ENCODE measurements at places on chromosomes 11 and 22.
A peak's percentile ranks its signal among the peaks of the same experiment; 100 is the strongest.

DNA sequence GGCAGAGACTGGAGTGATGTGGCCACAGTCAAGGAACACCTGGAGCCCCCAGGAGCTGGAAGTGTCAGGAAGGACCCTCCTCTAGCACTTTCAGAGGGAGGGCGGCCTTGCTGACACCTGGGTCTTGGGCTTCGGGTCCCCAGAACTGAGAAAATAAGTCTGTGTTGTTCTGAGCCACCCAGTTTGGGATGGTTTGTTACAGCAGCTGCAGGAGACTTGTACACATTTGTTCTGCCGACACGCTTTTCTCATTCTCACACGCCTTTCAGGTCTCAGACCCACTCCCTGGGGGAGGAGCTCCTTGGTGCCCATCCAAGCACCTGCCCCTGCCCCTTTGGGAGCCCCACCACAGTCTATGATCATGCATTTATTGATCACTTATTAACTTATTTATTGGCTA is 47.2 kb upstream of the SMIM38 start:
- no peak for DNase-seq

DNA sequence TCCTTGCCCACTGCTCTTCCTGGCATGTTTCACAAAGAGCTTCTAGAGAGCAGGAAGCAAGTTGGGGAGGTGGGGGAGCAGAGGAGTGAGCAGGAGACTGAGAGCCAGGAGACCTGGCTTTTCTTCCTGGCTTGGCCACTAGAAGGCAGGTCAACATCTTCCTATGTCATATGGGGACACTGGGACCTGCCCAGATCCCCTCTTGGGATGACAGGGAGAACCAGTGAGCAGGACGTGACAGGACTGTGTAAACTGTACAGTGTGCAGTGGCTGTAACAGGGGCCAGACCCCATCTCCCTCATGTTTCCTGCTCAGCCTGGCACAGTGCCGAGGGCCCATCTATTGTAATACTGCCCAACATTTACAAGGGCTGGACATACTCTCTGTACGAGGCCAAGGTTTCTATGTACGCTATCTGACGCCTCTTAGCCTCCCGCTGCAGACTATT is 29.4 kb downstream of the GDPD5 start:
- DNase-seq, result no peak

DNA sequence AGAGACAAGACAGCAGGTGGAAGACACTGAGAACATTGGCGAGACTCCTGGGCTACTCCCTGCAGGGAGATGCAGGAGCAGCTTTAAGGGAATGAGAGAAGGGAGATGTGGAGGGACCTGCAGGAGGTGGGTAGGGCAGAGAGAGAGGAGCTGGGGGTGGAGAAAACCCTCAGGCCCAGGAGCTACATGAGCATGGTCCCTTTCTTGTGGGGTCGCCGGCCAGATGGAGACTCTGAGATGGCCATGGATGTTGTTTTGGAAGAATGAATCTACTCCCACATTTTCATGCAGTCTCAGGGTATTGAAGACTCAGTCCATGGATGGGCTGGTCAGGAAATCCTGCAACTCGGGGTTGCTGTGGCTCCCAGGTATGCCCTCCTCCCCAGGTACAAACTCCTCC is 1381.9 kb downstream of the TBC1D22A start:
- DNase-seq, result no peak

DNA sequence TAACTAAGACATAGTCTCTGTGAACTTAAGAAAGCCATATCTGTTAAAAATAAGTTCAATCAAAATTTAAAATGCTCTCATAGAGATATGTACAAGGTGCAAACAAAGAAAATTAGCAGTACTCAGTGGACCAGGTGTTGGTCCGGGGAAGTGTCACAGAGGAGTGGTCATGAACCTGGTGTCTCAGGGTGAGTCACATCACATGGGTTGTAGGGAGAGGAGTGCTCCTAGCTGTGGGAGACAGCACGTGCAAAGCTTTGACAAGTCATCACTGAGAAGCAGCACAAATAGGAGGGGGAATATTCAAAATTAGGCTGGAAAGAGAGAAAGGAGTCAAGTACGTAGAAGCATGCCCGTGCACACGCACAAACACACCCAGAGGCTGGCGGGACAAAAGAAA is 438.1 kb downstream of the NTM start:
- DNase-seq, result no peak

- DNase-seq, result no peak
These were observed 616.3 kb downstream of the FAM181B start for GRCh38 chr11:82117362-82117761.

DNA sequence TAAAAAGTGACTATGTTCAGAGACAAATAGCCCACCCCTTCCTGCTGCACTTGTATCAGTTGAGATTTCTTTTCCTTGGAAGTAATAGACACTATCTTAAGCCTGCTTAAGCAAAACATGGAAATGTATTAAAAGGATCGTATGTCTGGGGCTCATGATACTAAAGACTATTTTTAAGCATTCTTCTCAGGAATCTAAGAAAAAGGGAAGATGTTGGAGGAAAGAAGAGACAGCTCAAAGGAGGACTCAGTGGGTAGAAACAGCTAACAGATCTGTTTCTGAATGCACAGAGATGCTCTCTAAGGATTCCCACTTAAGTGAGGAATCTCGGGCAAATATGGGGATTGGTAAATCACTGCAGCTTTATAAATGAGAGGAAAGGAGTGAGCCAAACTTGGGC is 62.5 kb downstream of the FAM76B start:
- no peak for DNase-seq

GRCh38 chr11:27468209-27468994 is 4.2 kb downstream of the LGR4 start:
- DNase-seq, result no peak

DNA sequence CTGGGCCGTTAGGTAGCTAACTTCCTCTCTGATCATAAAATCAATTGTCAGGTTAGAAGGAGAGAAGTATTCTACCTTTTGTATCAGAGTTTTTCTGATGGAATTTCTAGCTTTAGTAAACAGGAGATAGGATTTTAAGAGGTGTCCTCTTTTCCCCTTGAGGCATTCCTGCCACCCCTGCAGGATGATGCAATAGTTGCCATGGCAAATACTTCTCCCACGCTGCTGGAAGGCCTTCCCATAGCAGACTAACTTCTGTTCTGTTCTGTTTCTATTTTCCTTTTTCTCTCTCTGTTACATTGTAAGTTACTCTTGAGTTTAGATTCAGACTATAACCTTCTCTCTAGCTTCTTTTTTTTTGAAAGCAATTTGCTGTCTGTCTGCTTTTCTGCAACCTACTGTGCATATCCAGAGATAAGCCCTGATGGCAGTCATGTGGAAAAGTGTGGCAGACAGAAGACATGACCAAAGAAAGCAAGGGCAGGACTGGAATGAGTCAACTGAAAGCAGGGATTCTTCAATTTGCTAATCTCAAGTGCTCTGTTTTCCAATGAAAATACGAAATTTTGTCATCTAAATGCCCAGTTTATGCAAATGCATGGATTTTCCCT is 679.1 kb downstream of the DLG2 start:
- DNase-seq, result no peak

- DNase-seq, result no peak
These were observed 43.3 kb upstream of the EP300 start for GRCh38 chr22:41048791-41049717.

DNA sequence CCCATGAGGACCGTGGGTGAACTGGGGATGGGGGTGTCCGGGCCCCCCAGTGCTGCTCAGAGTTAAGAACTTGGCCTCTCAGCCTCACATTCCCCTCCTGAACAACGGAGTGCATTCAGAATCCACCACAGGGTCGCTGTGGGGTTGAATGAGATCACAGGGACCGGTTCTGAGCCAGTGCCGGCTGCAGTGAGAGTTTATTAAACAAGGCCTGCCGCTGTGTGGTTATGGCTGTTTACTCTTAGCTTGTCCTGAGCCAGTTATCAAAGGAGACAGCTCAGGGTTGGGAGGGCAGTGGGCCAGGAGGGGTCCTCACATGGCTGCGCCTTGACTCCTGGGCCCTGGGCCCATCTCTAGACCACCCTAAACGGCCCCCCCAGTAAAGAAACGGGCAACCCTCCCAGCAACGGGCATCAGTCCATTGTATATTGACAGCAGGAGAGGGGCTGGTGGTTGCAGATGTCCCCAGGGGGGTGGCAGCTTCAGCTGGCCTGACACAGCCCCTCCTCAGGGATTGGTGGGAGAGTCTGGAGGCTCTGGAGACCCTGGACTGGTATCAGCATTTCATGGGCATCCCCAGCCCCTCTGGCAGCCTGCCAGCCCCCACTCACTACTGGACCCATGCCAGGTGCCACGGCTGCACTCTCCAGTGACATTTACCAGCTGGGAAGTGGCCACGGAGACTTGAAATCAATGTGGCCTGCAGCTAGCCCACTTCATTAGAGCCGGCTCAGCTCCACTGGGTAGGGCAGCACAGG is 15.1 kb upstream of the CABP7 start:
- DNase-seq, result no peak

DNA sequence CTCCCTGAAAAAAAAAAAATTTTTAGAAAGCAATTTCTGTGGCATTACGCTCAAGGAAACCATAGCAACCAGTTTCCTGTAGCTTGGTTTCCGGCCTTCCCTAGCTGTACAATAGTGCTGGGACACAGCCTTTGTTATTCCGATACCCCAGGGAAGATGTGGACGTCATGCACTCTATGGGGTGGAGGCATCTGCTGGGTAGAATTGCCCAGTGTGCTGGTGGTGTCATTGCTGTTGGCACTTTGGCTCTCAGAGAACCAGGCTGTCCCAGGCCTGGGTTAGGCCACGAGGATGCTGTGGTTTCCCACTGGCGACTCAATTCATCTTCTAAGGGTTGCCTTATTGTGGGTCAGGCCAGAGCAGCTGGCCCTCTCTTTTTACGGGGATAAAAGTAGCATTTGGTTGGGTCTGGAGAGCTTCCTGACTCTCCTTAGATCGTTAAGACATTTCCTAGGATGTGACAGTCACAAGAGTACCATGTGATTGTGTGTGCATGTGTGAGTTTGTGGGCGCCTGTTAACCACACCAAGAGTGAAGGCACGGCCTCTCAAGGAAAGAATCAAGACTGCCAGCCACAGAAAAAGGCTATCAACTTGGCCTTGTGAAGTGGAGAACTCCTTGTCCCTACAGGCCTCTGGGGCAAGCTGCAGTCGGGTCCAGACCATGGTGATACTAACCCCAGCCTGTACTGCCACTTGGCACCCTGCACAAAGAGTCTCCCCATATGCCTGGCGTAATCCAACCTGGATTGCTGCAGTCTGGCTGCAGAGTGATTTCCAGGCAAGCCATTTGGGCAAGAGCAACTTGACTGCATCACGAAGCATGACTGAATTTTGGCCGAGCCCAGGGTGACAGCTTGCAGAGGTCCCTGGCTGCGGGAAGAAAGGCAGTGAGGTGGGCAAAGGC is 35.9 kb upstream of the NAV2 start:
- DNase-seq, result no peak

DNA sequence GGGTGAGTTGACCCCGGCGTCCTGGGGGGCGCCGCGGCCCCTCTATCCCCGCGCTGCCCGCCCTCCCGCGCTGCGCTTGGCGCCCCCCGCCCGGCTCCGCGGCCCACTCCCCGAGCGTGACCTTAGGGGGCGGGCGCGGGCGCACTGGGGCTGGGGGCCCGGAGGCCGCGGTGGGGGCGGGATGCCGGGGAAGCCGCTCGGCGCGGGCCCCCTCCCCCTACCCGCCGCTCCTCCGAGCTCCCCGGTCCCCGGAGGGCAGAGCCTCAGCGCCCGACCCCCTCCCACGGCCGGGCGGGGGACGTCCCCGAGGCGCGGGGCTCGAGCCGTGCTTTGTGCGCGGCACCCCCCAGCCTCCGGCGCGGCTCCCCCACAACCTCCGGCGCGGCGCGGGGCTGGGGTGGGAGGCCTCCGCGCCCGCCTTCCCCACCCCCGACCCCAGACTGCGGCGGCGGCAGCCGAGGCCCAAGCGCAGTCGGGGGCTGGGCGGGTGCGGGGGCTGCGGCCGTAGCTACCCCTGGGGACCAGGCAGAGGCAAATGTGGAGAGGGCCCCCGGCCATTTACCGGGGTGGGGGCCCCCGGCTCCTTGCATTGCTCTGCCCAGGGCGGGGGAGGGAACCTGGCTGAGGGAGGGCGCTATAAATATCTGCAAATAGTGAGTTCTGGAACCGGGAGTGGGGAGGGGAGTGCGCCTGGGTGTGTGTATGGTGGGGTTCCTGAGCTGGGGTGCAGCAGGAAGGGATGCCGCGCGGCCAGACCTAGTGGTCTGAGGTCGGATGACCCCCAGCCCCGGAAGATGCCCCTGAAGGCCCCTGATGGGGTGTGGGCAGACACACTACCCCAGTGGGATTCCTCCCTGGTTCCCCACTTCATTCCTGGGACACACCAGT is 988 bp downstream of the MGAT3 start:
- DNase-seq, result no peak

DNA sequence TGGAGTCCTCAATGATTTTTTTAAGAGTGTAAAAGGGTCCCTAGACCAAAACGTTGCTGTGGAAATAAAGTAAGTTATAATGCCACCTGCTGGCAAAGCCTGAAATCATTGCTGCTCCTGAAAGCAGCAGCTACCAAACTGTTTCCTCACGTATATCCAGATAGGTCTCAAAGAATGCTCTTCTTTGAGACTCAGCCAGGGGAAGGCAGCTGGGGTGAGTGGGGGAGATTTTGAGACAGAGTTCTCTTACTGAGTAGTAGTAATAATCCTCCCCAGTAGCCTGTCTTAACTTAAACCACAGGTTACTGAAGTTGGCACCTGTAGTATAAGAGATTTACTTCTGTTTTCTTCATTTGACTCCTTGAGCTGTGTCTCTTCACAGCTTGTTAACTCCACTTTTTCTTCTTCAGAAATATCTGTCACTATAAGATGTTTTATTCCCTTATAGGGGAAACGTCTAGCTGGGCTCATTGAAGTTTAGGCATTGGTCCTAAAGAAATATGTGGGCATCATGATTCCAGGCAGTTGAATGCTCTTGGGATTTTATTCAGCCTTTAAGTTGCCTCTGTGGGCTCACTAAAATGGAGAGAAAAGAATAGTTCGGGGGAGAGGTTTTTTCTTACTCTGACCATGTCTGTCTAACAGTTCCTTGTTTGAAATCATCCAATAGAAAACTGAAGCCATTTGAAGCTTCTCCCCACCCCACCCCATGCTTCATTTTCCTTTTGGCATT is 77.9 kb downstream of the BTBD10 start:
- peak; percentile 32 for DNase-seq

DNA sequence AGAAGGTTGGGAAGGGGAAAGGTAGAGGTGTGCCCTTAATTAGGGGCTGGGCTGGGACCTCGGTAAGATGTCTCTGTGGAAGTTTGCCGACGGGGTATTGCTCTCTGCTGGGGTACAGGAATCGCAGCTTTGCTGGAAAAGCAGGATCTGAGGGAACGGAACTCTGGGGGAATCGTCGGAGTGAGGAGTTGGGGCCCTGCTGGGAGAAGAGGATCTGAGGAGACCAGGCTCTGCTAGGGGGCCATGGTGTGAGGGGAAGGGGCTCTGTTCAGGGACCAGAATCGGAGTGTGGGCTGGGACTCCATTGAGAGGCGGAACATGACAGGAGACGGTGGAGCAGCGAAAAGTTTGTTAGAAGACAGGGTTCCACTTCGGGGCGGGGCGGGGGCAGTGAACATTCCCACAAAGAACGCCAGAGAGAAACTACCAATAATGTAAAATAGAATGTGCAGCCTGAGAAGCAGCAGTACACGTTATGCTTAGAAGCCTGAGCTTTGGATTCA is 456 bp downstream of the AAMDC start:
- DNase-seq, result no peak

DNA sequence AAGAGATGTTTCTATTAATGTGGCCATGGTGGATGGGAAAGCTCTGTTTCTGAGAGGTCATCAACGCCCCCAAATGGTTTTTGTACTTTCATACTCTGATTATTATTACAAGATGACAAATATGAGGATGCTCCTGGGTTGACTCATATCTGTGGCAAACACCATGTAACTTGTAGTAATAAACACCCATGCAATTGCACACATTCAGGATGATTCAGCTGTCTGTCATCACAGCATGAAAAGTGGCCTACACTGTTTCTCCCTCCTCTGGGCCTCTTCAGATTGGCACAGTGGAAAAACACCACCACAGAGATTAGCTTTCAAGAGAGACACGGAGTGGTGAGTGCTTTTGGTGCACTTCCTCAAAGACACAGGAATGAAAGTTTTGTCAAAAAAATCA is 85.4 kb downstream of the MTNR1B start:
- DNase-seq, result no peak
